ENCODE measurements at places on chromosomes 13 and 19.

DNA sequence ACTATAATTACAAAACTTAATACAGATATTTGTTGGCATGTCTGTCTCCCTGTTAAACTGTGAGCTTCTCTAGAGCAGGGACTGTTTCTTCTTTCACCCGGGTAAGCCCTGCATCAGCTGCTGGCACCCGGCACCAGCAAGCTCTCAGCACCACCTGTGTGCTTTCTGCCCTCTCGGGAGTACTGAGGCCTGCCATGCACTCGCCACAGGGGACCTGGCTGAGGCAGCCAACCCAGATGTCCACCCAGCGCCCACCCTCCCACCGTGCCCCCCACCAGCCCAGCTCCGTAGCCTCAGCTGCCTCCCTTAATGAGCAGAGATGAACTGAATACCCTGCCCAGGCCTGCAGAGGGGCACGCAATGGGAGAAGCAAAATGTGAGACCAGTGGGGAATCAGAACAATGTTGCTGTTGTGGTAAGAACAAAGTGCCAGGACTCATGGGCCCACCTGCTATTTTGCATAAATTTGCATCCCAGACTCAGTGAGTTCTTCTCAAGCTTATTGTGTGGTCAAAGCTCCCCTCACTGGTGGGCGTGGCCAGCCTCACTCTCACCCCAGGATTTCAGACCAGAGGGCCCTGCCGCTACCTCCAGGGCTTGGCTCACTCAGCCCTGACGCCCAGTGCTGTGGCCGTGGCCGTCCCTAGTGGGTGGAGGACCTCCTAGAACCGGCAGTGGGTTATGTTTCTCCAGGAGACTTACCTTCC, 14.6 kb upstream of the SERPINE3 start:
- no peak for DNase-seq

DNA sequence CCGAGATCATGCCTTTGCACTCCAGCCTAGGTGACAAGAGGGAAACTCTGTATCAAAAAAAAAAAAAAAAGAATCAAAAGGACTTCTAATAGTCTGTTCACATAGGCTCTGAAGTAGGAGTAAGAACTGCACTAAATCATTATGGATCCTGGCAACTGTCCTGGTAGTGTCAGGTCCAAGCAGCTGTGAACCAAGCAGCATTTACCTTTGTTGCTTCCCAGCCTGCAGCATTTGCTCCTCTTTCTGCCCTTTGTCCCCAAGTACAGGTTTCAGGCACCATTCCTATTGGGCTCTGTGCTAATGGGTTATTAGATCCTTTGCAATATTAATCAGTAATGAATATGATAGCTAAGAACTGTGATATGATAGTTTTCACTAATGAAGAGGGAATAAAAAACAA, 77.4 kb upstream of the NBEA start:
- DNase-seq, result no peak

DNA sequence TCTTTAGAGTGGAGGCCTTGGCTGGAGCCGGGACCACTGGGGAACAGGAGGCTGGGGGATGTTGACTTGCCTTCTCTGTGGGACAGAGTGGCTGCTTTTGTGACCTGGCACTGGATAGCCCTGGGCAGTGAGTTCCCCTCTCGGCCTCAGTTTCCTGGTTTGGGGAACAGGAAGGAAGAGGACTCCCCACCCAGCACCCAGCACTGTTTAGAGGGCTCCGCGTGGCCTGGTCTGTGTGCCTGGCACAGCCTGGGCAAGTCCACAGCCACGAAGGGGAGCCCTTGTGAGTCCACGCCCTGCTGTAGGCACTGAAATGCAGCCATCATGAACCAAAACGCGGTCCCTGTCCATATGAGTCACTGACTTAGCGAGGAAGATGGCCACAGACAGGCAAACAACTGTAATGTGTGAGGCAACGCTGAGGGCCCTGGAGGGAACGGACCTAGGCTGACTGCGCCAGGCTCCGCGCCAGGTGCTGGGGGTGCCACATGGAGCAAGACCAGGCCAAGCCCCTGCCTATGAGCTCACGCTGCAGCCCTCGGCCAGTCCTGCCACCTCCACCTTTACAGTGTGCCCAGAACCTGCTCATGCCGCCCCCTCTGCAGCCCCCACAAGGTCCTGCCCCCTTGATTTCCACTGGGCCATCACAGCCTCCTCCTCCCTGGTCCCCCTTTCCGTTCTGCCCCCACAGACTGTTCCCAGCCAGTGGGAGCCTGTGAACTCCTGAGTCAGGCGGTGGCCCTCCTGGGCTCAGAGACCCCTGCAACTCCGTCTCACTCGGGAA, 35.5 kb downstream of the PAK4 start:
- no peak for DNase-seq

DNA sequence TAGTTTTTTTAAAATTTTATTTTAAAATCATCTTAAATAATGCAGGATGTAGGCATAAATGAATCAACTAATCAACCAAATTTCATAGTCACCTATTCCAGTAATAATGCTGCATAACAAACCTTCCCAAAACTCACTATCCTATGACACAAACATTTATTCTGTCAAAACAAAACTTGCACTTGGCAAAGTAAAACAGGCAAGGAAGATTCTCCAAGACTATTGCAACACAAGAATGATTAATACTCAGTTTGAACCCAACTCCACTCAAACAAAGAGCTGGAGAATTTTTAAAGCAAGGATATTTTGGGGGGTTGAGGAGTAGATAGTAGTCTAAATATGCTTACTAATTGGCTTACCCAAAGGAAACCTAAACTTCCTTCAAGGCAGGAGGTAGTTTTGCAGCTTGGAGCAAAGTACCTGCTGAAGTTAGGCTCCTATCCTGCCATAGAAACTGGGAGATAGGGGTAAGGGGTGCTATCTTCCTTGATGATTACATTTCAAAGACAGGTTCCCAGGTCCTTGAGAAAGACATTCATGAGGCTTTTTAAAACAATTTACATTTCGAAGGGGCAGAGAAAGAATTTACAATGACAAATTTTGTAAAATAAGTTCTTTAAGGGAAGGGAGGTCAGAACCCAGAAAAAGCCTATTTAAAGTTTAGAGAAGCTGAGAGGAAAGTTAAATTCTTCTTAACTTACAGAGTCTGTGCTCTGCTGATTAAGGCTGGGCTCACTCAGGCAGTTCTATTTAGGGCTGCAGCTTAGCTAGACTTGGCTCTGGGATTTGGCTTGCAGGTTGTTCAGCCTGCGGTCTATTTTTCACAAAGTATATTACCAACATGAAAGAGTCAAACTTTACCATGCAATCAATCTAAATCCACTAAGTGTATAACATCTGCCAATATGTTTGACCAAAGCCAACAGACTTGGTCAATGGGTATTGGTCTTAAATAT, 549.0 kb downstream of the KCTD12 start:
- no peak for DNase-seq

GRCh38 chr19:9531933-9532332, 6.5 kb downstream of the ZNF426 start:
- no peak for DNase-seq

DNA sequence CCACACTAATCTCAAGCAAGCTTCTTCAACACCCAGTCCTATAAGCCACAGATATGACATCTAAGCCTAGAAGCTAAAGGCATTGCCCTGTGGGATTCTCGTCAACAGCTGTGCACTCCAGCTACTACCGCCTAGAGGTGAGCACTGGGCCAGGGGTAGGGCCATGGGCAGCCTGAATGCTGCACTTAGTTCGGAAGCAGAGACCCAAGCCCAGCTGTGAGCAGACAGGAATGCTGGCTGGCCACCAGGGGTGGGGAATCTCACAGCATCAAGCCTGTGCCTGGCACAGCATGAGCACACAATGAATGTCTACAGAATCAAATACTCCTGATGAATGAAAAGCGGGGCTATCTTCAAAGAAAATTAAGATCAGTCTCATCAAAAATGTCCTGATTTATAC, 167.5 kb upstream of the UBL3 start:
- DNase-seq, result no peak

DNA sequence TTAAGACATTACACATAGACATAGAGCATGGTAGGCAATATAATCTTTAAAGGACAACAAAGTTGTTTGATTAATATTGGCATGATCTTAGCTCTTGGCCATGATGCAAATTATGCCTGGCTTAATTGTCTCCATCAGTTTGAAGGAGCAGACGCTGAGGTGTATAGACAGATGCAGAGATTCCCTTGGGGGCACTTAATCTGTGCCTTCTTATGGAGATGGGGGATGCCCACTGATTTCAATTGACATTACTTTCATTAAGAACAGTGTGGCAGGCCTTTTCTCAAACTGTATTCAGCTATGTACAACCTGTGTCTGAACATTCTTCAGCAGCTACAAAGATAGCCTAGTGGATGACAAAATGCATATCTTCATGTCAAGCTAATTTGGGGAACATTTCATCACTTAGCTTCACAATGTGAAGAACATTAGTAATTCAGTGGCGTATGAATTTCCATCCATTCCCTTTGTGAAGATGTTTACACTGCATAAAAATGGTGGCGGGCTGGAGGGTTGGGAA, 85.3 kb upstream of the MYCBP2 start:
- no peak for DNase-seq

DNA sequence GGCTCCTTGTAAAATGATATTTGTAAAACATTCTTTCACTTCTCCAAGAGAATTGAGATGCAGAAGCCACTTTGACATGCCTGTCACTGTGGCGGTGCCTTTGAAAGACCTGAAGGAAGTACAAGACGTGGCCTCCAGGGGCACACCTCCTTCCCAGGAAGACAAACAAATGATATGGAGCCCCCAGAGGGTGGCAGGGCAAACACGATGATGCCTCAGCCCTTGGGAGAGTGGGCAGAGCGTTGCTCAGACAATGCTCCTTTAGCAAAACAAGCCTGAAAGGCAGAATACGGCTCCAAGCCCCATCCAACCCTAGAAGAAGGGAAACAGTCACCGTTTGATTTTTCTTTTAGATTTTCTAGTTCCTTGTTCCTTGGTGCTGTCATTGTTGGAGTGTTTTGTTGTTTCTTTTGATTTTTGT, 9.2 kb upstream of the ATP12A start:
- no peak for DNase-seq

DNA sequence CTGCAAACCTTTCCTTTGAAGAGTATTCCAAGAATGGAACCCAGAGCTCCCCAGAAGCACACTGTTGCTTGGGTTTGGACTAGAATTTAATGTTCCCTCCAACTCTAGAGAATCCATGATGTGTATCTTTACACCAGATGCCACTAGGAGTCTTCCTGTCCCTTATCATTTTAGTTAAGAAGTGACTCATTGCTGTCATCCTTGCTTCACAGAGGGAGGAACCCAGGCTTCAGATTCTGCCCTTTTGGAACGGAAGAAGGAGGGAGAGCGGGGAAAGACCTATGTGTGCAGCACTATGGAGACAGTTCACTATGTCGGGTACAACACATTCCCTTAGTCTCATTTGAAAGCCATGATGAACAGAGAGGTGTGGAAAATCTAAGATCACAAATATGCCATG, 2.1 kb upstream of the ATP12A start:
- DNase-seq, result no peak

GRCh38 chr19:54684527-54684926, 21.7 kb downstream of the LILRB4 start:
- DNase-seq, result no peak

DNA sequence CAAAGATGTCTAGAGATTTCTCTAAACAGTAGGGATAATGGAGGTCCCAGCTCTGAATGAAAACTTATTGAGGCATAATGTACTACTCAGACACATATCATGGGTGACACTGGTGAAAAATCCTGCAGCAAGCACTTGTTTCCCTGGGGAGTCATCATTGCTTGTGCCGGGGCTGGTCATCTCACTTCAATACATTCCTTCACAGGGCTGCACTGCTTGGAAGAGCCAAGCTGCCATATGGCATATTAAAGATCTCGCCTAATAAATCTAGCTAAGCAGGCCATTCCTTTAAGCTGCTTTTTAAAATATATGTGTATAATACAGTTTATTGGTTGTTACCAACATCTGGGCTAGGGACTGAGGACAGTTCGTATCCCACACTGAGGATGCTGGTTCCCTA, 332.2 kb upstream of the GPC6 start:
- DNase-seq, result no peak

- no peak for DNase-seq
Measured at GRCh38 chr19:12767666-12768065, 7.7 kb downstream of the HOOK2 start.

DNA sequence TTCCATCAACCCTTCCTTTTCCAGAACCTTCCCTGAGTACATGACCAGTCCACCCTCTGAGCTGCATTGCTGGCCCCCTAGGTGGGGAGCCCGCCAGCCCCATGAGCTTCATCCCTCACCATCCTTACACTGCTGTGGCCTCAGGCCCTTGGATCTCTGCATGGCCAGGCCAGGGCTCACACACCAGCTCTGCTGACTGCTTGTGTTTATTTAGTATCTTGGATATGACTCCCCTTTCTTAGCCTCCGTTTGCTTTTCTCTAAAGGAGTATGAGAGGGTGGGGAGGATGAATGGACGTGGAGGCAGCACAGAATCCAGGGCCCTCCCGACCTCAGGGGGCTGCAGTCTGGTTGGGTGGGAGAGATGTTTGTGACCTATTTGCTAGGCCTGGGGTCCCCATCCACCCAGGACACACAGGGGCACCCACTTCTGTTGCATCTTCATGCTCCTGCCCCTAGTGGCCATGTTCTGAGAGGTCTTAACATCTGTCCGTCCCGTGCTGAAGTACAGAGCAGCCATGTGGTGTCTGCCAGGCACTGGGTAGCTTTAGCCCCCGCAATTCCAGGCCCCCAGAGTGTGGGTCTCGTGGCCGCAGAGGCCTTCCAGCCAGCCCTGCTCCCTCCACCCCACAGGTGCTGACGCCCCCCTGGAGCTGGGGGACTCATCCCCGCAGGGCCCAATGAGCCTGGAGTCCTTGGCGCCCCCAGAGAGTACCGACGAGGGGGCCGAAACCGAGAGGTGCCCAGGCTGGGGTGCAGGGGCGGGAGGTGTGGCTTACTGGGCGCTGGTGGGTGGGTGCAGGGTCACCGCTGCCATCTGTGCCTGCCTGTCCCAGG, 13.0 kb downstream of the ARHGEF1 start:
- no peak for DNase-seq

- no peak for DNase-seq
Measured at GRCh38 chr13:113774177-113775107, 15.4 kb downstream of the TMEM255B start.

DNA sequence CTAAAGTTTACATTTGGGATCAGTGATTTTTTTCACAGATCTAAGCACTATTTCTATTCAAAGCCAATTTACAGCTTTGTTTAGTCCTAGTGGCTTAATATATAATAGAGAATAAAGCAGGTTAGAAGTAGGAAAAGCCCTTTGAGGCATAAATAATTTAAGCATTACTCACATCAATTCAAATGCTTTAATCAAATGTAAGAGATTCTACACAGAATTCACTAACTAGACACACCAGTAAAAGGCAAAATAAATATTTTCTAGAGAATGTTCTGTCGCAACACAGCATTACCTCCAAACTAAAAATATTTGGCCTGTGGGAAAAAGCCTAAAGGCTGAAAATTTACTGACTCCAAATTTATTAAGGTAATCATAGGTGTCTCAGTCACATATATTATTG, 31.3 kb downstream of the KCTD12 start:
- no peak for DNase-seq

DNA sequence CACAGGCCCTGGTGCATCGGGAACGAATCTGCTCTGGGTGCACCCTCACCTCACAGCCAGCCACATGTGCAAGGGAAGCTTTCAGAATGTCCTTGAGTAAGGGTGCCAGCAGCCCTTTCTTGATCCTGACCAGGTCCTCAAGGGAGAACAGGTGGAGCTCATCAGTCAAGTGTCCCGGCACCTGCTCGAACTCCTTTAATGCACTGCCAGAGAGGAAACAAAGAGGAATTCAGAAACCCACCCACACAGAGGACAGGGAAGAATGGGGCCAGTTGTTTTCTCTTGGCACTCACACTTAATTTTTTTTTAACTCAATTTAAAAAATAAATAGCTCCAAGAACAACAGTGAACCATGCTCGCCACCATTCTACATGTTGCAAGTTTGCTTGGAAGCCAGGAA, 41.7 kb downstream of the RUBCNL start:
- no peak for DNase-seq

Data from CD4-positive, alpha-beta T cell treated with Interleukin-6 at 100 ng/mL for 8 hours (primary cell).